ENCODE measurements at places on chromosomes 2 and 18.

- no peak for DNase-seq
Measured at GRCh38 chr2:235634435-235635158, 140.8 kb downstream of the AGAP1 start.

- no peak for DNase-seq
Measured at GRCh38 chr2:169136885-169137534, 67.6 kb downstream of the DHRS9 start.

DNA sequence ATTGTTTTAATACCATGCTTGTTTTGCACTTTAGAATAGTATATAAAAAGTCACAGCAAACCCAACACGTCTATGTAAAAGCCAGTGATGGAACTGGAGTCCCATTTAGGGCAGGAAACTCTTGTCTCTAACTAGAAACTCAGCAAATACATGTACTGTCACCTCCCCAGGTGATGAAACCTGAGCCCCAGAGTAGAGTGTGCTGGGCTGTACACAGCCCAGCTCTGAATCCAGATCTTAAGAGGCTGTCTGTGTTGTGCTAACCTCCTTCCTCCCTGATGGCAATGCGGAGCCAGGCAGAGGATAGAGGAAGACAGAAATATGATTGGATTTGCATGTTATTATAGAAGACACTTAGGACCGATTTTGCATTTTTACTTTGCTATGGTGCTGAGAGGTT is 317.5 kb upstream of the TRIB2 start:
- DNase-seq: no peak

DNA sequence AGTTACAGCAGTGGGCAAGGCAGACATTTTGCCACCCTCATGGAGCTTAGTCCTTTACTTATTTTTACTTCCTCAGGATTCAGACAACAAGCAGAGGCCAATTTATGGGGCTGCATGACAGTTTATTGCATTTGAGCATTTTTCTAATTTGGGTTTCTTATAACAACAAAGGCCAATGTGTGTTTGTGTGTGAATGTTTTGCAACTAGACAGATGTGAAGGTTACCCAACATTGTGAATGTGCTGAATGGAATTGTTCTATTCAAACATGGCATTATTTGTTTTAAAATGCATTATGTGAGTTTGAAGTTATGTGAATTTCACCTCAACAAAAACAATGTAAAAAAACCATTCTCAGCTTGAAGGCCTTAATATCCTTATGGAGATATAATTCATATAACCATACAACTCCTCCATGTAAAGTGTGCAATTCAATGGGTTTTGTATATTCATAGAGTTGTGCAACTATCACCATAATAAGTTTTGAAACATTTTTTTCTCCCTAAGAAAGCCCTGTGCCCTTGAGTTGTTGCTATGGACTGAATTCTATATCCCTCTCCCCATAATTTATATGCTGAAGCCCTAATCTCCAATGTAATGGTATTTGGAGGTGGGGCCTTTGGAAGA is 57.3 kb downstream of the CCDC195 start:
- no peak for DNase-seq

- no peak for DNase-seq
Measured at GRCh38 chr2:71544919-71545571, 91.7 kb downstream of the DYSF start.

- DNase-seq: no peak
Measured at GRCh38 chr2:15708161-15708560, 116.5 kb downstream of the DDX1 start.

DNA sequence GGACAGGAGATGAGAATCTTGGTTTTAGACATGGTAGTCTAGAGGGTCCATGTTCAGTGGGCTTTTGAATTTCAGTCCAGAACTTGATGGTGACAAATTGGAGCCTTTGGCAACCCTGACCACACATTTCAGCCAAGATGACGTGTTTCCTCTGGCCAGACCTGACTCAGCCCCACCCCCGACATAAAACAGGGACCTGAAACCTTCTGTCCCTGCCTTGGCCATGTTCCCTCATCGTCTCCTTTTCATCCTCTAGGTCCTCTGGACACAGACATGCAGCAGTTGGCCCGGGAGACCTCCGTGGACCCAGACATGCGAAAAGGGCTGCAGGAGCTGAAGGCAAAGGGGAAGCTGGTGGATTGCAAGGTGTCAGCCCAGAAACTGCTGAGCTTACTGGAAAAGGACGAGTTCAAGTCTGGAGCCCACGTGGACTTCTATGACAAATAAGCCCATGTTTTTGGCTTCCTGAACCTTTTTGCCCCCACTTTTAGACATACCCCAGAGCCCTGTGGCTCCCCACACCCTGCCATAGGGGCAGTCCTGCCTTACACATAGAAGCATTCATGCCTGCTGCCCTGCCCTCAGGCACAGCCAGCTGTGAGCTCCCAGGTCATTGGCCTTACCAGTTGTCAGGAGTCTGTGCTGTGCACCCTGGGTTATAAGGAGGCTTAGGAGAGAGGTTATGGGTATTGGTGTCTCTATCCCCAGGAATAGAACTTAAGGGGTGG is 4.0 kb downstream of the SPR start:
- DNase-seq: no peak

- DNase-seq: no peak
Measured at GRCh38 chr2:183459466-183459865, 335.2 kb downstream of the NUP35 start.

- no peak for DNase-seq
Measured at GRCh38 chr2:227865291-227865690, 6.1 kb upstream of the DAW1 start.

DNA sequence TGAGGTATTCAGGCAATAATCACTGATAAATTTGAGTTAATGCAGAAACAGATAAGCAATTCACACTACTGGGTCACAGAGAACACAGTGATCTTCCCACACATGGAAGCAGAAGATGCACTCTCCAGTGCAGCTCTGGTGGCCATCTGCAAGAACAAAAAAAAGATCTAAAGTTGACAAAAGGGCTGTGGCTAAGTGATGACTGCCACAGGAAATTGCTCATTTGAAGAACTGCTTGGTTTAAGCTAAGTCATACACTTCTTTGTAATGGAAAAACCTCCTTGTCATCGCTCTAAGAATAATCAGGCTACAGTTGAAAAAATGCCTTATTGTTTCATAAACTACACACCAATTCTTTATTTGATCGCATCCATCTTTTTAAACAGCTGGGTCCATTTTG is 115.1 kb downstream of the DTNB start:
- no peak for DNase-seq

GRCh38 chr2:26911911-26912861 is 58.3 kb upstream of the MAPRE3 start:
- DNase-seq: peak; percentile 45

DNA sequence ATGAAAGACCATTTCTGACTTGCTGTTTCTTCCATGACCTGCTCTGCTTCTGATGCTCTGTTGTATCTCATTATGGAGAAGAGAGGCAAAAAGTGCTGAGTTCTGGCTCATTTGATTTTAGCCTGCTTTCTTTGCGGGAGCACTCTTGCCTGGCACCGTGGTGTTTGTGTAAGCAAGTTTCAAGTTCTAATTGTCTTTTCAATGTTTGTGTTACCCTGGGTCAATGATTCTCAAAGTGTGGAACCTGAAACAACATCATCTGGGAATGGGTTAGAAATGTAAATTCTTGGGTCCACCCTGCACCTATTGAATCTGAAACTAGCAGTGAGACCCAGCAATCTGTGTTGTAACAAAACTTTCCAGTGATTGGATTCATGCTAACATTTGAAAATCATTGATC is 85.5 kb upstream of the STON1 start:
- DNase-seq: no peak

- DNase-seq: no peak
Measured at GRCh38 chr18:44719519-44720060, 38.9 kb downstream of the SETBP1 start.

DNA sequence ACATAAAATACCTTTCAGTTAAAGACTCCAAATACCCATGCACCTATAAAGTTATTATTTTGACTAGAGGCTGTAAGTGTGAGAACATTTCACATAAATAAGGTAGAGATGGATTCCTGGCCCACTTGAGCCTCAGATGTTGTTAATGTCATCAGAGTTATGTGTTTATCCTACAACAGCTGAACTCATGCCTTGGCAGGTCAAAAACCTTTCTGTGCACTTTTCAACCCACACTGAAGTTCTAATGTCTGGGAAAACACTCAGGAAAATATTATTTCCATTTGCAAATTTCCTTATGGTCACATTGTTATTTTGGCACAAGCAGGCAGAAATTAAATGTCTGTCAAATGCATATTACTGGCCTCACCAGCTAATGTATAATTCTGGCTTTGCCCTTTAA is 209.2 kb downstream of the LNPK start:
- DNase-seq: no peak

- no peak for DNase-seq
Measured at GRCh38 chr18:43181711-43182110, 66.2 kb upstream of the RIT2 start.

DNA sequence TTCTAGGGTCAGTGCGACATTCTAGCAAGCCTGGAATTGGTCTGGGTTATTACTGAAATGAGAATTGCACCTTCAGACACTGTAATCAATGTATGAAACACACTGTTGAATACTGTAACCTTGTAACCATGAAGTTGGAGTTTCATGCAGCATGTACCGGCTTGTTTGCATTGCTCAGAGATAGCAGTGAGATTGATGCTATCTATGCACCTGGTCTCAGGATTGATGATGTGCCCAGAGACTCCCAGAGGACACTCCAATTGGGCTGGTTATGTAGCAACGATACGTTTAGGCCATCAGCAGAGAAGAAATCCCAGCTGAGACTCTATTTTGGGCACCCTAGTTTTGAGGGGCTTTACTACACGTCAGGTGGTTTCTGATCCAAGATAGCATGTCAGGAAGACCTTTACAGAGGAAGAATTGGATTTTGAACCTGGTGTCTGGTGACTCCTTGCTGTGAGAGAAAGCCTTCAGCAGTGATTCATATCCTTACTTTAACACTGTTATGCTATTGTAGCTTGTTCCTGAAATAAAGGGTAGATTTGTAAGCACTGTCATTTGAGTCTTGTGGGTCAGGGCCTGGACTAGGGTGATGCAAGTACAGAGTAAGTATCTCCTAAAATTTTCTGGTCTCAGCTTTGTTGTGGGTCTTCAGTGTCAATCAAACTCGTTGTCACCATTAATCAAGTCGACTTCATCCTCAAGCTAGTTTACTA is 305.1 kb upstream of the GULP1 start:
- no peak for DNase-seq

- no peak for DNase-seq
Measured at GRCh38 chr18:47990981-47991380, 60.5 kb upstream of the SMAD2 start.

DNA sequence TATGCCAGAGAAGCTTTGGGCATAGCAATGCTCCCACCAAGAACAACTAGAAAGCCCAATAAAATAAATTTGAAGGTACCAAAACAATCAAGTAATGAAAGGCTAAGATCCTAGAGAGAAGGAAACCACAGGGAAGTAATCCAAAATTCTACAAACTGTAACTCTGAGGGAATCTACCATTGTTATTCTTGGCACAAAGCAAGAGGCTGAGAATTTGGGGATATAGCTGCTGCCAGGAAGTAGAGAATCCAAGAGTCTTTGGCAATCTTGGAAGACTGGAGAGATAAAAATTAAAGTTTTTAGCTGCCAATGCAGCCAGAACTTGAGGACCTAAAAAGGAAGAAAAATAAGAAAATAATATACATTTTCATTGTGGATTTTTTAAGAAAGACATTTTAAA is 68.5 kb downstream of the PIGN start:
- DNase-seq: no peak

- no peak for DNase-seq
Measured at GRCh38 chr2:143177096-143177786, 48.0 kb downstream of the ARHGAP15 start.
